B cell (primary cell): ENCODE measurements at places on chromosomes 7 and 10.

GRCh38 chr10:132036153-132036886, 29.4 kb upstream of the JAKMIP3 start:
- no peak for DNase-seq

DNA sequence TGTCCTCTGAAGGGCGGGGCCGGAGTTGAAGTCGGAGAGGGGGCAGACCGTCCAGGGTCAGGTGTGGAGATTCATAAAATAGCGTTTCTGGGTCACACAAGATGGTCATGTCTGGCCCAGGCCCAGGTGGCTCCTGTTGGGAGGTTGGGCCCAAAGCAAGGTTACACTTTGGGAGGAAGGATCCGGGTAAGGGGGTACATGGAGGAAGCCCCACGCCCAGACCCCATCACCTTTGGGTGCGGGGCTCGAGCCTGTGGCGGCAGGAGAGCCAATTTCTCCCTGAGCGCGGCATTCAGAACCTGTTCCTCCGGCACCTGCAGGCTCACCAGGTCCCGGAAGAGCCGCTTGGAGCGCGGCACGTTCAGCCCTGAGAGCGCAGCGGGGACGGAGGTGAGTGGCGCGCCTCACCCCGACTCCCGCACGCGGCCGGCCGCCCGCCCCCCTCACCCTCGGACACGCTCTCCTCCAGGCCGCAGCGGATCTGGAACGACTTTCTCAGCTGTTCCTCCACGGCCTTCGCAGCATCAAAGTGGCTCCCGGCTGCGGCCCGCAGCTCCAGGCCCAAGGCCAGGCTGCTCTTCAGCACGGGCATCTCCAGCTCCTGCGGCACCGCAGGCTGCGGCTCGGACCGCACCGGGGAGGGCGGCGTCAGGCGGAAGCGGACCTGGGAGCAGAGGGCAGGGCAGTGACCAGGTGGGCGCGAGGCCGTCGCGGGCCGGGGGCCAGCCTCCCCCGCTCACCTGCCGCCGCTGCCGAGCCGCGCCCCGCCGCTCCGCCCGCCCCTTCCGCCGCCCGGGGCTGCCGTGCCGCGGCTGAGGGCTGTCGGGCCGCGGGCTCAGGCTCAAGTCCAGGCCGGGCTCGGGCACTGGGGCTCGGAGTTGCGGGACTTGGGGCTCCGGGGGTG, 644 bp downstream of the PPP1R35 start:
- peak; percentile 81 for DNase-seq

- DNase-seq: no peak
Measured at GRCh38 chr10:72695496-72695895, 3.6 kb downstream of the MCU start.

DNA sequence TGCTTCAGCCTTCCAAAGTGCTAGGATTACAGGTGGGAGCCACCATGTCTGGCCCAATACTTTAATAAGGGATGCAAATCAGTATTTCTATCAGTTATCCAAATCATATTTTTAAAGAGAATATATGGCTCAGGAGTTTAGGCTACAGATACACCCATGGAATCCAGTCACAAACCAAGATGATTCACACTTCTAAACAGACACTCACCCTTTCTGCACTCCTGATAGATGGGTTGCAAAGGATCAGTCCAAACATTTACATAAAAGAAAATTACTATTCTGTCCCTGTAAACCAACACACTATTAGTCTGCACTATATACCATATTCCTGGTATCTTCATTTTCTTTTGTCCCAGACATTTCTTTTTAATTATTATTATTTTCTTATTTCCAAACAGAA, 2.2 kb downstream of the MORN4 start:
- no peak for DNase-seq

GRCh38 chr10:778626-779330, 89.3 kb upstream of the DIP2C start:
- no peak for DNase-seq

DNA sequence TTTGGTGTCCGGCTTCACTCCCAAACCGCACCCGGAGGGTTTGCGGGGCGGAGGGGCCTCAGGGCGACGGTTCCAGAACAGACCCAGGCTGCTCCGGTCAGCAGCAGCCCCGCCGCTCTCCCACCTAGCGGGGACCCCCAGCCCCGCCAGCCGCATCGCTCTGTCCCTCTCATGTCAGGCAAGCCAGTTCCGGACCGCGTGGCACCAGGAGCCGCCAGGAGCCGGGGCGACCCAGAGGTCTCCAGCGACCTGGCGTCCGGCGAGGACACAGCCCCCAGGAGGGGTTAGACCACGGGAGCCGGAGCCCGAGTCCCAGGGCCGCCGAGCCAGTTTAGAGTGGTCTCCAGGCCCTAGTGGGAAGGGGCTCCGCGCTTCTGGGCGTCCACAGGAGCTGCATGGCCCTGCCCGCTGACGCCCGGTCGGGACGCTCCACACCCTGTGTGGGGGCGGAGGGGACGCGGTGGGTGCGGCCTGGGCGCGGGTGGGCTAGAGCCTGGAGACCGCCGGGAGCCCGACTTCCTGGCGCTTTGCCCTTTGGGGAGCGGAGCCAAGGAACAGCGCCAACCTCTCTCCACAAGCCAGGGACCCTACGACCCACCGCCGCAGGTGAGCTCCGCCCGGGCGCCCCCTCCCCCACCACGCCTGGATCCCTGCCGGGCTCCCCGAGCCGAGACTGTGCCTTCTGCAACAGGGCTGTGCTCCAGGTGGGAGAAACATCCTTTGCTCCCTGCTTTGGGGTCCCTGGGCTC, 43.4 kb downstream of the ZNF117 start:
- peak; percentile 10 for DNase-seq

- no peak for DNase-seq
Measured at GRCh38 chr7:51452694-51453093, 136.1 kb upstream of the COBL start.

- DNase-seq: no peak
Measured at GRCh38 chr10:13104697-13105096, 4.7 kb downstream of the OPTN start.

- DNase-seq: no peak
Measured at GRCh38 chr7:115973406-115973805, 57.2 kb downstream of the TFEC start.

- no peak for DNase-seq
Measured at GRCh38 chr10:44975431-44976331, 2.9 kb downstream of the DEPP1 start.

DNA sequence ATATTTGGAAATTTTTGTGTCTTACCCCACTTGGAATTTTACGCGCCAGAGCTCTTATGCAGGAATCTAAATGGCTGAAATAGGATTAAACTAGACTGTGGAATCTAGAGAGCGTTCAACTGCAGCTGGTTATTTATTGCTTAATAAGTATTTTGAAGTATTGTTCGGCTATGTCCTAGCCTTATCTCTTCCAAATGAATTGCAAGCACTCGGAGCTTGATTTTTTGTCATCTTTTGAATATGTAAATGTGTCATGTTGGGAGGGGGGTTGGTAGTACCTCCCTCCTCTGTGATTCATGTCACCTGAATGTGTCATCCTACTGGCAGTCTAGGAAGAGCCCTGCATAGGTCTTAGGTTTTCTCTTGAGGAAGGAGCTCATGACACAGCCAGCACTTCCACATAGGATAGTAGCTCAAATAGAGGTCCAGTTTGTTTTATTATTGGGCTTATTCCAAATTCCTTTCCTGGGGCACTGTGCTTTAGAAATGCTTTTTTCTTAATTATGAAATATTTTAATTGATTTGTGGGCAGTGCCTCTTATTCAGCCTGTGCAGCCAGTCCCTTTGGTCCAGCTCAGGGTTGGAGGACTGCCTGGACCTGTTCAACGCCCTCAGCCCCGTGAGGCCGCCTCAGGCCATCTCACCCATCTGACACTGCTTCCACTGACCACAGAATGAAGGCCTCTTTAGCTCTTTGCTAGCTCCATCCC, 22.5 kb upstream of the TRIL start:
- DNase-seq: no peak

DNA sequence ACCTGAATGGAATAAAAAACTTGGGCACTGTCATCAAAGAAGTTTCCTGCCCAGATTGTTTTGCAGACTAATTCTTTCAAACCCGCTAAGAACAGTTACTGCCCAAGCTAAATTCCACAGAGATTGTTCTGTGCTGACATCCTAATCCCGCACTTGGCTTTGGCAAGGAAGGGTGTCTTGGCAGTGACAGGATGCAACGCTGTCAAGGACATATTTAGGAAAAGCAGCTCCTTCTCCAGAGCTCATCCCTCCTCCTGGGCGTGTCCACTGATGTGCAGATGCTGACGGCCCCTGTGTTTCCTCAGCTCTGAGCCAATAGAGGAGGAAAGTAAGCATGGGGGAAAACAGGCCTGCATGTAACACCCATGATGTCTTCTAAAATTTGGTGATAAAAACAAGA, 74.2 kb downstream of the EEPD1 start:
- DNase-seq: no peak

DNA sequence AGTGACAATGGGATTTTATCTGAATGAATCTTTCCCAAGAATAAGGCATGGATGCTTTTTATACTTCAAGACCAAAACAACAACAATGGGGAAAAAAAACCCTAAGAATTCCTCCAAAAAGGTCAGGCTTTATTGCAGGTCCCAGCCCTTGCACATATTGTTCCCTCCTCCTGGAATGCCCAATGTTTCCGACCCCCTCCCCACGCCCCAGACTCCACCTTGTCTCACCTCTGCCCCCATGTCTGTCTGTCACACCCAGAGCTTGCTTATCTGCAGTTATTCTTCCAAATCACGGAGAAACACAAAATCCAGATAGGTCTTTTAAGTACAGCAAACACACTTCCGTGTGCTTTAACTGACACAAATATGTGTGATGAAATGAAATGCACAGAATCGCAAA, 43.5 kb downstream of the ELMO1 start:
- DNase-seq: no peak

DNA sequence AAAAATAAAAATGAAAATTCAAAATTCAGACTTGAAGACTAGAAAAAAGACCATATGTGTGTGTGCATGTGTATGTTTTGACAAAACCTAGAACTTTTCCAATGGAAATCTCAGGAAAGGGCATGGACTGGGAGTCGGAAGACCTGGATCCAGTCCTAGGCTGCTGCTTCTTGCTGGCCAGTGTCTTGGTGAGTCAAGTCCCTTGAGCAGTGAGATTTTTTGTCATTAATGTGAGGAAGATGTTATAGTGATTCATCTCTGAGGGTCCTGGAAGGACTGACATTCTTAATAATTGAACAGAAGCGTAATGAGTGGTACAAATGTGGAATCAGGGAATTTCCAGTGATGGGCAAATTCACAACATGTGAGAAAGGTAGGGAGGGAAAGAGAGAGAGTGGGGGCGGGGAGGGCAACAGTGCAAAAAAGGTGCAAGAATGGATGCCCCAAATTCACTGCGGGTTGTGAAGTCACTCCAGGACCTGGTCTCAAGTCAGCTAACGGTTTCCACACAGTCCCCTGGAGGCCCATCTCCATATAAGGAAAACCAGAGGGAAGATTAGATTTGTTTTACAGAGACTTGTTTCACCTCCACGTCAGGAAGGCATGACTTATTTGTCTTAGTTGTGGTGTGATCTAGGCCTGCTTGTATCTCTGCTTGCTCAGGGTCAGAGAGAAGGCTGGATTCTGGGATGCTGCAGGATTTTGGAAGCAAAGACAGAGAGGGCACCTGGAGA, 201.7 kb downstream of the BUB3 start:
- no peak for DNase-seq

DNA sequence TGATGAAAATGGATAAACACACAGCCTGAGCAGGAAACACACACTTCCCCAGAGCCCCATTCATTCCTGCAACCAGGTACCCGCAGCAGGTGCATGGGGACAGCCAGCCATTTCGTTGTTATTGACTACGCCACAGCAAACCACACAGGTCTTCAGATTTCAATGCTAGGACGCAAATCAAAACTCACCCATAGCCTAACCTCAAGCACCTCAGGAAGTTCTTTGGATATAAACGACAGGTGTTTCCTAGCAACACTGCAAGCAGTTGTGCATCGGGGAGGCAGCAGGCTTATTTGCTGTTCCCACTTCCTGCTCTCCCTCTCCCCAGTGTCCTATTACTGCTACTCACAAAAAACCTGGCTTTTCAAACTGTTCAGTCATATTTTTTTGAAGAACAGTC, 176.5 kb upstream of the FRMD4A start:
- DNase-seq: peak; percentile 39

- DNase-seq: no peak
Measured at GRCh38 chr7:158284121-158284520, 303.5 kb downstream of the PTPRN2 start.

DNA sequence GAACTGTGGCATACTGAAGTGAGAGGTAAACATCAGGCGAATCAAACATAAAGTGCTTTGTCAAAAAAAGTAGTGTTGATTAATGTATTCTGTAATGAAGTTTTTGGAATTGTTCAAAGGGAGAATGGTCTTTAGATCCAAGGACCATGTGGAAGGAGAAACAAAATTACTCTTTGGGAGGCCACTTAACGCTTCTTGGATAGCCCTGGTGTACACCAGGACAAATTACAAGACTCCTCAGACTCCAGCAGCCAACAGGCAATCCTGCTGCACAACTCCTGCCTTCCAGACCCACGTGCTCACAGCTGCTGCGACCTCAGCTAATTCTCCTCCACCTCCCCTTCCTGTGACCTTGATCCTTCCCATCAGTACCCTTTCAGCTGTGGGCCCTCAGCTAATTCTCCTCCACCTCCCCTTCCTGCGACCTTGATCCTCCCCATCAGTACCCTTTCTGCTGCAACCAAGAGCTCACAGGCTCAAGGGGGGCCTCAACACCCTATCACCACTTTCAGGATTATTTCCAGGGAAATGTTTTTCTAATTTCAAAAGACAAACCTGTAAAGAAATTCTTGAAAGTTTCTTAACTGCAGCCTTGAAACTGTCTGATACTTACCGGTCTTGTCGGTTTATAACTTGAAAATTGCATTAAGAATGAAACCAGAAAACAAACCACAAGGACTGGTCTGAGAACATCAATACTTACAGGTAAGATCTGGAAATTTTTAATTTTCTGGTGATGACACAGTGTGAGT, 29.7 kb upstream of the DDC start:
- DNase-seq: no peak

- DNase-seq: peak; percentile 32
Measured at GRCh38 chr10:132329565-132330485, 2.2 kb upstream of the LRRC27 start.

DNA sequence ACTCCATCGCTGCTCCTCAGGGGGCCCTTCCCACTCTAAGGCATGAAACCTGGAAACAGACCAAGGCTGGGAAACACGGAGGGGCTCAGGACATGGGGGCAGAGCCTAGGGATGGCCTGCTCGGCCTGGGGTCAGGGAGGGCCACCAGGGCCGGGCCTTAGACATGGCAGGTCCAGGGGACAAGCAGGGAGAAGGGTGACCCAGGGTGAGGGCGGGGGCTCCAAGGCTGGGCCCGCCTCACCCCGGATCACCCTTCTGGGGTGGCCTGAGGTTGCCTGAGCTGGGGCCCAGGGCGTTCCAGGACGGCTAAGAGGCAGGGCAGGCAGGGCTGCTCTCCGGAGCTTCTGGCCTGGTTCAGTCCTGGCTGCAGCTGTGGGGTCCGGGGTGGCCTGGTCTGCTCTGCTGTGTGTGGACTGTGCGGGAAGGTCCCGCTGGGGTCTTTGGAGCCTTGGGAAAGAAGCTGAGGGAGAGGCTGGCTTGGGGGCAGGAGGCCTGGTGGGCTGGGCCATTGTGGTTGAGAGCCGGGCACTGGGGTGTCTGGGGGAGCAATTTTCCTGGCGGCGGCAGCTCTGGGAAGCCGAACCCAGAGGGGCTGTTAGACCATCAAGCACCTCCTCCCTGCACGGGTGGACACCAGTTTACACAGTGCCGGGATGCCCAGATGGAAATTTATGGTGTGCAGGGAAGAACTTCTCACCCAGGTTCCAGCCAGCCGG, 52.2 kb downstream of the UNCX start:
- no peak for DNase-seq
